ENCODE measurements at places on chromosomes 5 and 9. TPM values are rescaled to one million over a fixed set of nuclear protein-coding genes. Genes with fewer than 3 reads are reported as not detected.

DNA sequence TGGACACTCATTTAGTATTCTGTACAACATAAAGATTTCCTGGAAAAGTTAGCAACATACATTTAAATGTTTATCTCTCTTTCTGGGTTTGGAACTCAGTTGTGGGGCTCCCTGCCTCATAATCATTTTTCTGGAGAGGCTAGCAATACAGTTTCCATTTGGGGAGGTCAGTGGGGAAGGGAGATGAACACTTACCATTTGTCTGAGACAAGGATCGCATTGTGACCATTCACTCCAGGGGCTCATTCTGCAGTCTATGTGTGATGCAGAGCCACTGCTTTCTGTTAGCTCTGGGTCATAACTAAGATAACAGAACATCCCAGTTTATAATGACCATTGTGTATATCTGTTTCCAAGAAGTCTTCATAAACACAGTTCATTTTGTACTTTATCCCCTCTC lies 22.4 kb downstream of the C9 start:
- no peaks in the 10 kb centered on the region for H3K27me3 ChIP-seq
- H3K4me3 ChIP-seq = no peak overlapping the region
- peak; percentile 15 for DNase-seq
- H3K27ac ChIP-seq = no peak overlapping the region

CREBRF gene
- 36.6 TPM for total RNA-seq

- H3K27ac ChIP-seq = no peak overlapping the region
- no peaks in the 10 kb centered on the region for H3K27me3 ChIP-seq
- DNase-seq = no peak
- H3K4me1 ChIP-seq = no peaks in the 10 kb centered on the region
Measured at GRCh38 chr5:80867233-80867632, 92.9 kb upstream of the RASGRF2 start.

TSLP gene
- 0.20 TPM for total RNA-seq

FGF1 gene
- 57.7 TPM for total RNA-seq

DNA sequence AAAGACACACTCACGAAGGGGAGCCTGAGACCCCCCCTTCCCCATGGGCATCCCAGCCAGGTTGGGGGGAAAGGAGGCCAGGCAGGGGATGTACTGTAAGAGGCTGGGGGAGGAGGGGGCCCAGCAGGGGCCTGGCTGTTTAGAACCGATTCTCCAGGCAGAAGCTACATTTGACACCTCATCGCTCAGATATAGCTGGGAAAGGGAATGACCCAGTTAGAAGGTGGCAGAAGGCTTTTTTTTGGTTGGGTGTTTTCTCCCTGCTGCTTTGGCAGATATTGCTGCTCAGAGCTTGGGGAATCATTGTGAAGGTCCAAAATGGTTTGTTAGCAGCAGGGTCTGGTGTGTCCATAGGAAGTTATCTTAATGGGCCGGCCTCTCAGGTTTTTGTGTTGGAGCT lies 6.0 kb downstream of the CDX1 start:
- DNase-seq = no peak
- H3K4me3 ChIP-seq = no peak overlapping the region
- H3K27ac ChIP-seq = no peak overlapping the region
- H3K36me3 ChIP-seq = no peaks in the 10 kb centered on the region
- peaks cover 22% of the 10 kb centered on the region for H3K4me1 ChIP-seq
- H3K27me3 ChIP-seq = peaks cover 22% of the 10 kb centered on the region

DNA sequence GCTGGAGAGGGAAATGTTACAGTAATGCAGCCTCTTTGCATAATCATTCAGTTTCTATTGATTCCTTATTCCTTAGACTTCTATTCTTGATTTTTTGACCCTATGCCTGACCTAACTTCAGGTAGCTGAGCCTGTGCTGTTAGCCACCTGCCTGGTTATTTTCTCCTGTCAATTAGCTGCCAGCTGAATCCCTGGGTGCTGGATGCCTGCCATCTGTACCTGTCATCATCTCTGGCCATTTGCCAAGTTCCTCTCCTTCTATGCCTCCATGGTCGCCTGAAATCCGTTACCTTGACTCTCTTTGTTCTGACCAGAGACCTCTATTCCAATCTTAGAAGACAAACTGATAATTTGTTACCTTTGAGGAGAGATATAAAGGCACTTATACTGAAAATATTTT lies 178.3 kb downstream of the CAVIN4 start:
- no peak overlapping the region for H3K4me3 ChIP-seq
- no peak for DNase-seq
- H3K27ac ChIP-seq = no peak overlapping the region
- H3K4me1 ChIP-seq = no peaks in the 10 kb centered on the region
- no peaks in the 10 kb centered on the region for H3K36me3 ChIP-seq
- H3K27me3 ChIP-seq = no peaks in the 10 kb centered on the region

DNA sequence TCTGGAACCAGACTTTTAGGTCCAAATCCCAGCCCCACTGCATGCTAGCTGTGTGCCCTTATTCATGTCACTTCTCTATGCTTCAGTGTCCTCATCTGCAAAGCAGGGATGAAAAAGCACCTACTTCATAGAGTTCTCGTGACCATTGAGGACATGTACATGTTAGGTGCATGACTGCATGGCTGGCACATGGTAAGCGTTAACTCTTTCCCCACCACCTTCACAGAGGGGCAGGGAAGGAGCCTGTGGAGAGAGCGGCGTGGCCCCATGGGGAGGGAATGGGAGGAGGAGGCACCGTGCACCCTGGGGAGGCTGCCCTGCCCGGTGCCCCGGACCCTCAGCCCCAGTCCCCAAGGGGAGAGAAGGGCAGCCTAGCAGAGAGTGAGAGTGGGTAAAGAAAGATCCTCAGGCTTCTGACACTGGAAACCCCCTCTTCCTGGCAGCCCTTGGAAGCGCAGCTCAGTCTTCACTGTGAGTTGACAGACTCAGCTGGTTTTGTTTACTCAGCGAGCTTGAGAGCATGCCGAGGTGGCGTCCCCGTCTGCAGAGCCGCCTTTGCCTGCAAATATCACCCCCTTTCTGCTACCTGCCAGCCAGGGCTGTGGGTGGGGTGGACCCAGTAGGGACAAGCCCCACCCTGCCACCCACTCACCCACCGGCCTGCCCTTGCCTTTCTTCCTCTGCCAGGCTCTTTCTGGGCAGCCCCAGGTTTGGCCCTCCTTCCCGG lies 10.6 kb upstream of the ANGPTL2 start:
- no peaks in the 10 kb centered on the region for H3K27me3 ChIP-seq
- peaks cover 73% of the 10 kb centered on the region for H3K4me1 ChIP-seq
- H3K36me3 ChIP-seq = no peaks in the 10 kb centered on the region
- H3K4me3 ChIP-seq = no peak overlapping the region
- no peak for DNase-seq
- peak overlapping the region; percentile 86 for H3K27ac ChIP-seq

DNA sequence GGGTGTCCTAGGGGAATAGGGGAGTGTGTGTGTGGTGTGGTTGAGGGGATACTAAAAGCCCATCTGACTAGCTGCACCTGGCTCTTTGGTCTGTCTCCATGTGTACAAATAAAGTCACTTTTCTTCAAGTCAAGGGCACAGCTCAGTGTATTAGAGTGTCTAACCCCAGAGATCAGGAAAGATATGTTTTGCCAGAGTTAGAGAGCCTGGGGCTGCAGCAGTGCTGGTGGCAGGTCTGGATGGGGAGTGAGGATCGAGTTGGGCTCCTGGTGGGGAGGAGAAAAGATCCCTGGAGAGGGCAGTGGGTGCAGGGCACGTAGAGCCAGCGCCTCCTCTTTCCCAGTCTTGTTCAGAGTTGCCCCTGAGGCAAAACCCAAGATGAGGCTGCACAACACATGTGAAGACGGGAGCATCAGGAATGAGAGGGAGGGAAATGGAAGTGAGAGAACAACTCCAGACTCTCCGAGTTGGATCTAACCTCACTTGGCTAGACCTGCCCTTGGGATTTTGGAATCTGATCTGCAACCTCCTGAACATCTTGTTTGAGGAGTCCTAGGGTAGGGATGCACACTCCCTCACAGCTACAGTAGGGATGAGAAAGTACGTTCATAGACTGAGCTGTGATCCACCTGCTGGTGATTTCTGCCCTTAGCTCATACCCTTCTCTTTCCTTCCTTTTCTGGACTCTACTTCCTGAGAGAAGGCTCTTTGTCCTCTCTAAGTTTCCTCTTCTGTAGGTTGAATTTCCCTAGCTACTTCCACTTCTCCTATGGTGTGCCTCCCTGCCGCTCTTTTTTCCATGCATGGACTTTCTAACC lies 309.9 kb downstream of the ZSWIM6 start:
- H3K4me3 ChIP-seq = no peak overlapping the region
- peaks cover 22% of the 10 kb centered on the region for H3K4me1 ChIP-seq
- no peak overlapping the region for H3K27ac ChIP-seq
- H3K36me3 ChIP-seq = no peaks in the 10 kb centered on the region
- no peak for DNase-seq

ZFP37 gene
- 15.5 TPM for total RNA-seq

GRCh38 chr9:2597483-2597882 lies 24.1 kb upstream of the VLDLR start:
- DNase-seq = no peak
- H3K4me3 ChIP-seq = no peak overlapping the region
- no peaks in the 10 kb centered on the region for H3K4me1 ChIP-seq

GRCh38 chr9:33447799-33448553 lies 583 bp upstream of the AQP3 start:
- peaks cover 16% of the 10 kb centered on the region for H3K4me1 ChIP-seq
- no peak for DNase-seq
- peaks cover 12% of the 10 kb centered on the region for H3K27me3 ChIP-seq
- no peak overlapping the region for H3K27ac ChIP-seq

DNA sequence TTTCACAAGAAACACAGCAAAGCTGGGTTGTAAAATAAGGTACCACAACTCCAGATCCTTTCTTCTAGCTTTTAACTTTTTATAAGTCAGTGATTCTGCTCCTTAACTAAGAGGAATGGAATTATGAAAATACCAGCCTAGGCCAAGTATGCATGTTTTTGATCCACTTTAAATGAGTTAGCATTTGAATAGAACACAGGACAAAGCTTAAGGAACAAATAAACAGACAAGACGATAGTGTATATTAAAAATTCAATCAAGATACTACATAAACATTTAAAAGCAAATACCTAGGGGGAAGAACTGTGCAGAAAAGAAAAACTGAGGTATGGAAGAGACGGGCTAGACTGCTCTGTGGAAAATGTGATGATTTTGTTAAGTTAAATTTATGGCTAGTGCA lies 200.7 kb downstream of the LURAP1L start:
- no peak overlapping the region for H3K4me3 ChIP-seq
- H3K27ac ChIP-seq = no peak overlapping the region
- no peaks in the 10 kb centered on the region for H3K36me3 ChIP-seq

- no peaks in the 10 kb centered on the region for H3K36me3 ChIP-seq
- H3K4me1 ChIP-seq = peaks cover 4% of the 10 kb centered on the region
Measured at GRCh38 chr9:29511680-29512079, 1938.4 kb upstream of the C9orf72 start.

DNA sequence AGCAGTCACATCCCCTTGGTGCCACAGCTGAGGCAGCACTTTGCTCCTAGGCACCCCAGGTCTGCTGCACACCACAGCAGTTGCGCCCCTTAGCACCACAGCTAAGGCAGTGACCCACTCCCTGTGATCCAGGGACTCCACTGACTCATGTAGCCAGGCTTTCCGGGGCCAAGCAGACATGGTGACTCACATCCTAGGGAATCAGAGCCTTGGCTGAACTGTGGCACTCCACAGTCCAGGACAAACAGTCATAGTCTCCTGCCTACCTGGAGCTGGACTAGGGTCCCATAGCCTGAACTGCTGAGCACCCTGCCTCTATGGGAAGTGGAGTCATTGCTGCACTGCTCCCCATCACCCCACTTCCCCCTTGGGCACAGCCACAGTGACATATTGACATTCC lies 338.7 kb downstream of the NPR3 start:
- no peak overlapping the region for H3K4me3 ChIP-seq
- H3K27ac ChIP-seq = no peak overlapping the region
- no peak for DNase-seq
- no peaks in the 10 kb centered on the region for H3K27me3 ChIP-seq
- no peaks in the 10 kb centered on the region for H3K36me3 ChIP-seq
- no peaks in the 10 kb centered on the region for H3K4me1 ChIP-seq

- H3K4me3 ChIP-seq = no peak overlapping the region
- H3K27ac ChIP-seq = no peak overlapping the region
- H3K4me1 ChIP-seq = peaks cover 20% of the 10 kb centered on the region
- H3K36me3 ChIP-seq = no peaks in the 10 kb centered on the region
Measured at GRCh38 chr5:3100921-3101551, 349.6 kb upstream of the IRX2 start.

DNA sequence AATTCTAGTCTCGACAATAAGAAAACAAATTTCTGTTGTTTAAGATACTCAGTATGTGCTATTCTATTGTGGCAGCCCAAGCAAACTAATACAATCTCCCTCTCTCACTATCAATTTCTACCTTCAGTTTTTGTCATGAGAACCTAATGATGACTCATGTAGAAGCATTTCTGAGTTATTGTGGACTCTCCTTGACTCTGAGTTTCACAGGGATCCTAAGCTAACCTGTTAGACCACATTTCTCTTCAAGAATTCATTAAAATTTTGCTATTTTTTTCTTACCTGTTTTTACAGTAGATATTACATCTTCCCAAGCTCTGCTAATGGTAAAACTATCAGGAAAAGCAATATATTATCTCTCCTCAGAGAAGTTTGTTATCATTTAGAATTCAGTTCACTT lies 599.1 kb upstream of the TYRP1 start:
- no peak overlapping the region for H3K27ac ChIP-seq
- no peak overlapping the region for H3K4me3 ChIP-seq
- no peaks in the 10 kb centered on the region for H3K36me3 ChIP-seq
- H3K27me3 ChIP-seq = no peaks in the 10 kb centered on the region
- H3K4me1 ChIP-seq = no peaks in the 10 kb centered on the region

GRCh38 chr5:132492386-132493125 lies 2.0 kb upstream of the IRF1 start:
- no peak overlapping the region for H3K27ac ChIP-seq
- H3K27me3 ChIP-seq = peaks cover 10% of the 10 kb centered on the region
- no peak for DNase-seq
- H3K4me3 ChIP-seq = no peak overlapping the region
- H3K36me3 ChIP-seq = peaks cover 5% of the 10 kb centered on the region

DNA sequence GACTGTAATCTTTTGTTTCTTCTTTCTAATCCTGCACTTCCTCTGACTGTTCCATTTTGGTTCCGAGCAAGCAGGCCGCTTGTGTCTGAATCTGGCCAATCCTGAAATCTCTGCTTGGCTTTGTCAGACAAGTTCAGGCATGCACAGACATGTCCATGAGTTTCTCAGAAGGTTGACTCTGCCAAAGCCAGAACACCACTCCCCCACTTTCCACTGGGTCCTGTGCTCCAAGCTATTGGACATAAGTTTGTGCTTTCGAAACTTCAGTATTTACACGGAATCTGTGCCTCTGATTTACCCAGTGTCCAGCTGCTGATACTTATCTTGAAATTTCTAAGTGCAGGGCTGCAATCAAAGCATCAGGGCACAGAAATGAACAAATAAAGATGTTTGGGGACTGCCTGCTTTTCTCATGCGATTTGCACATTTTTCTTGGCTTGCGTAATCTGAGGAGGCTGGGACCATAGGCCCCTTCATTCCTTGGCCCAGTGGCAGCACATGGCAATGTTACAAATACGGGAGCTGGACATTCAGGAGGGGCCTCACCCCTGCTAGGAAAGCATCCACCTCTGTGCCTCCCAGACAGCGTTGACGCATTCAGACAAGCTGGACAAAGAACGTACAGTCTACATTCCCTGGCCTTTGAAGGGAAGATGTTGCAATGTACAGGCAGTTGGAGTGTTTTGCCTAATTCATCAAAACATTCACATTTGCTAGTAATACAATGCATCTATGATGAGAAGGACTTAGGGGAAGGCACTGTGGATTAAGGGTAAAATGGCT lies 209.2 kb upstream of the PAPPA start:
- H3K27ac ChIP-seq = peak overlapping the region; percentile 13
- no peaks in the 10 kb centered on the region for H3K27me3 ChIP-seq
- no peak for DNase-seq
- H3K36me3 ChIP-seq = no peaks in the 10 kb centered on the region
- H3K4me1 ChIP-seq = no peaks in the 10 kb centered on the region

Measured in spinal cord (tissue), 10 donors.